ENCODE measurements at places on chromosomes 5 and 9. TPM values are rescaled to one million over a fixed set of nuclear protein-coding genes. Genes with fewer than 3 reads are reported as not detected.

GRCh38 chr9:15531380-15531779 is 20.6 kb upstream of the PSIP1 start:
- DNase-seq: peak; percentile 27

DNA sequence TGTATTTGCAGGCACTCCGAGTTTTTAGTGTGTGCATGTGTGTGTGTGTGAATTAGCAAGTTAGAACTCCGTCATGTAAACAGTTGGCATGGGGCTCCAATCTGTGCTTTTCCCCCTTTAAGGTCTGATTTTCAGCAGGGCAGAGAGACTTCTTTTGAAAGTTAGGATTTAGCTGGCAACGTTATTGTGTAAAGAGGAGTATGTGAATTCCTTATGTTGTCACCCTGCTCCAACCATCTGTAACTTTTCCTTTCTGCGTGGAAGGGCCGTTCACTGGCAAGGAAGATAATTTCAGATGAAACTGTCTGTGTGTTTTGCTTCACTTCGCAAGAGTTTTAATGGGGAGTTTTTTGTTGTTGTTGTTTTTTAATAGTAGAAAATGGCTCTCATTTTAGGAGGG is 332 bp downstream of the SGCD start:
- DNase-seq: no peak

- no peak for DNase-seq
Measured at GRCh38 chr9:94864862-94865509, 138.5 kb downstream of the AOPEP start.

GRCh38 chr9:131019388-131020239 is 10.6 kb downstream of the LAMC3 start:
- no peak for DNase-seq

- no peak for DNase-seq
Measured at GRCh38 chr5:165003283-165003682, 1497.9 kb downstream of the MAT2B start.

- peak; percentile 39 for DNase-seq
Measured at GRCh38 chr9:134641173-134641989, at the start of gene COL5A1. COL5A1 (plus strand) TSS chr9:134641803; CDS start chr9:134642188, 385 bp downstream.

DNA sequence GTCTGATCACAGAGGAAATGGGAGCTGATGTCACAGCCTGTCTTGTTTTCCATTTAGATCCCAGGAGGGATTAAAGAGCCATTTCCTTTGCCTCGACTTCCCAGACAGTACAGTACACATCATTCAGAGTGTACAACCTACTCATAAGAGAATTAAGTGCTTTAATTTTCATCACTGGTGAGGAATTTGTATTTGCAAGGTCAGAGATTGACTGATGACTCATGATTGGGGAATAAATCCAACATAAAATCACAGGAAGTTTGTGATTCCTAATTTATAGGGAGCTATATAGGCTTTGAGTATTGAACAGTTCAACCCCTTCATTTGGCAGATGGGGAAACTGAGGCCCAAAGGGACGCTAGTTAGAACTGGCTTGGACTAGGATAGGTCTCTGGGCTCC is 4.1 kb upstream of the TOMM5 start:
- DNase-seq: no peak

- peak; percentile 70 for DNase-seq
Measured at GRCh38 chr5:79255786-79256557, 20.0 kb downstream of the JMY start.

DNA sequence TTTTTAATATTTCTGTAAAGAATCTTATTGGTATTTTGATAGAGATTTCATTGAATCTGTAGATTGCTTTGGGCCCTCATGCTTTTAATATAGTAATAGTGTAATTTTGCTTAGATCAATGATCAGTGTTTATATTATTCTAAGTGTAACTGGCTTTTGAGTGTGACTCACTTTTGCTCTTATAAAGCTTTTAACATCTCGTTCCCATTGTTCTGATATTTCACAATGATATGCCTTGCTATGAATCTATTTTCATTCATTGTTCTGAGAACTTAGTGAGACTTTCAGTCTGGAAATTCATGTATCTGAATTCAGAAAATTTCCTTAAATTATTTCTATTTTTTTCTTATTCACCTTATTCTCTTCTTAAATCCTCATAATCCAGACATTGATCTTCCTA is 13.5 kb upstream of the MAMDC2 start:
- no peak for DNase-seq

GRCh38 chr5:72472666-72473422 is 34.4 kb downstream of the ZNF366 start:
- DNase-seq: no peak

Gene IDNK
- total RNA-seq: 4.4 TPM

Gene IFNB1
- total RNA-seq: 1.7 TPM

Gene C8G
- 0.94 TPM for total RNA-seq

Gene KIAA0825
- total RNA-seq: 0.69 TPM

Gene ARSI
- not detected for total RNA-seq

Gene C9orf153
- 0.39 TPM for total RNA-seq

All from activated CD4-positive, alpha-beta memory T cell treated with anti-CD3 and anti-CD28 coated beads for 36 hours (primary cell).